ENCODE measurements at places on chromosomes 13 and 19. TPM values are rescaled to one million over a fixed set of nuclear protein-coding genes. Genes with fewer than 3 reads are reported as not detected.

DNA sequence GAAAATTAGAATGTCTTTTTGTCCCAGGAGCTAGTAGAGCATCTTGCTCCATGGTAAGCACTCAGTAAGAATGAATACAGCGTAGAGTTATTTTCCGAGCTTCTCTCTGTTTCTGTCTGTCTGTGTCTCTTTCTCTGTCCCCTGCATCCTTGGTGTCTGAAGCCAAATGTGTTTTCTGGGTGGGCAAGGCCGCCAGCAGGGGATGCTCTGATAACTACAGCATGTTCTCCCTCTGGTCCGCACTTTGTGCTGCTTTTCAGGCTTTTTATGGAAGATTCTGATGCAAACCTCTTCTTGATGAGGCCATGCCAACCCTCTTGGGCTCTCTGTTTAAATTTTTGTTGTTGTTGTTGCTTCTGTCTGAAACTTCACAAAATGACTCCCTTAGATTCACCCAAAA, 142.8 kb upstream of the UBL3 start:
- no peak for DNase-seq

Gene NLRP11
- 0.86 TPM for total RNA-seq

- DNase-seq = no peak
These were observed 48.2 kb upstream of the PEPD start for GRCh38 chr19:33569821-33570220.

DNA sequence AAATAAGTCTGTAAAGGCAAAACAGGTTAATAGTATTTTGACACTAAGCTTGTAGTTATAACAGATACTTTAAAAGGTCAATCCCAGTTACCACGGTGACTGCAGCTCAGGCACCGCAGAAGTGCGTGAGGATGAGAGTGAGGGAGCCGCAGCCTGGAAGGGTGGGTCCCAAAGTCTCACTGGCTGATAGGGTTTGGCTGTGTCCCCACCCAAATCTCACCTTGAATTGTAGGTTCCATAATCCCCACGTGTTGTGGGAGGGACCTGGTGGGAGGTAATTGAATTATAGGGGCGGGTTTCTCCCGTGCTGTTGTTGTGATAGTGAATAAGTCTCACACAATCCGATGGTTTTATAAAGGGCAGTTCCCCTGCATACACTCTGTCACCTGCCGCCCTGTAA, 40.0 kb upstream of the GAS6 start:
- no peak for DNase-seq

Gene PABPC3
- 0.59 TPM for total RNA-seq

DNA sequence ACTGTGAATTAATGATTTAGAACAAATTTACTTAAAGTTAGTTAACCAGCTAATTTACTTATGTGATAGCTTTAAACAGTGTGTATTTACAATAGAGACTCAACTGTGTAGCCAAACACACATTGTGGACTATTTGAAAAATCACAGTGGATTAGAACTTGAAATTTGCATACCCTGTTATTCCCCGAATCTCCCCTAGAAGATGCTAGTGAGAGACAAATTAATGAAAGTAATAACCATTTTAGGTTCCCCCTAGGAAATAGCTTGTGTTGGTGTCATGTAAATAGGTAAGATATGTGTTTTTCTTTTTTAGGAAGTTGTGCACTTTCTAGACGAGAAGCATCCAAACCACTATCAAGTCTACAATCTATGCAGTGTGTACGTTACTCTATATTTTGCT, 98.5 kb downstream of the C1QTNF9 start:
- DNase-seq = no peak

DNA sequence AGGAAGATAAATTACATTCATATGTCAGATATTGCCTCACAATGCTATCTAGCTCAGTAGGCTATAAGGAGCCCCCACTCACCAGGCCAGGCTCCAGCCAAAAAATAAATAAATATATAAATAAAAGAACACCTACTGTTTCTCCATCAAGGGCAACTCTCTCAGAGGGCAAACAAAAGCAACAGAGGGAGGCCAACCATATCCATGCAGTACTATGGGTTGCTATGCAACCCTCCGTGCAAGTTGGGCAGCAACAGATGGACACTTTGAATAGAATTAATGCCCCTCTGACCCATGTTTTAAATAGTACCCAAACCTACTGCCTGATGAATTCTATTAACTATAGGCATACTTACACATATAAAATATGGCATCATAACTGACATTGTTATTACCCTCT, 279.8 kb upstream of the EDNRB start:
- no peak for DNase-seq

Gene PPP1R13L
- 89.1 TPM for total RNA-seq

DNA sequence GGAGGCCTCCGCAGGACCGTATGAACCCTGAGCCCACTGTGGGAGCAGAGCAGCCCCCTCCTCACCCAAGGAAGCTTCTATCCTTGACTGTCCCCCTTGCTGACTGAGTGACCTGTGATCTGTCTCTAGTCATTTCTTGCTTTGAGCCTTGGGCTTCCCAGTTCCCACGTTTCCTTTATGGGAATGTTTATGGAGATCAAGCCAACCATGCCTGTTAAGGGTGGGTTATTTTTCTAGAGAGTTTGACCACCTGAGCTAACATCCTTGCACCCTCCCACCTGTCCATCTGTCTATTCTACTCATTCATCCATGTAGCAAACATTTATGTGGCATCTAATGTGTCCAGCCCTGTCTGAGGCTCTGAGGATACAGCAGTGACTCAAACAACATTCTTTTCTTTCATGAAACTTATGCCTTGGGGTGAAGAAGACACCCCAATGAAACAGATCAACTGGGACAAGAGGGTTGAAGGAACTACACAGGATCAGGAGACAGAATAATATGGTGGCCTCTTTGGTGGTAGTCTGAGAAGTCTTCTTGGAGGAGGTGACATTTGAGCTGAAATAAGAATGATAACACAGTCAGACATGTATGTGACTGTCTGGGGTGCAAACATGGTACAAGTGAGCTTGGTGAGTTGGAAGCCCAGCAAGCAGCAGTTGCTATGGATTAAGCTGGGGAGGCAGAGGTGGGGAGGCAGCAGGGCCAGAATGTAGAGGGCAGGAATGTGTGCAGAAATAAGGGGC, 30.5 kb downstream of the CERS4 start:
- no peak for DNase-seq

- no peak for DNase-seq
These were observed 877 bp upstream of the N4BP2L1 start for GRCh38 chr13:32428581-32429432.

- DNase-seq = no peak
These were observed 4.8 kb downstream of the FFAR3 start for GRCh38 chr19:35363001-35363590.

DNA sequence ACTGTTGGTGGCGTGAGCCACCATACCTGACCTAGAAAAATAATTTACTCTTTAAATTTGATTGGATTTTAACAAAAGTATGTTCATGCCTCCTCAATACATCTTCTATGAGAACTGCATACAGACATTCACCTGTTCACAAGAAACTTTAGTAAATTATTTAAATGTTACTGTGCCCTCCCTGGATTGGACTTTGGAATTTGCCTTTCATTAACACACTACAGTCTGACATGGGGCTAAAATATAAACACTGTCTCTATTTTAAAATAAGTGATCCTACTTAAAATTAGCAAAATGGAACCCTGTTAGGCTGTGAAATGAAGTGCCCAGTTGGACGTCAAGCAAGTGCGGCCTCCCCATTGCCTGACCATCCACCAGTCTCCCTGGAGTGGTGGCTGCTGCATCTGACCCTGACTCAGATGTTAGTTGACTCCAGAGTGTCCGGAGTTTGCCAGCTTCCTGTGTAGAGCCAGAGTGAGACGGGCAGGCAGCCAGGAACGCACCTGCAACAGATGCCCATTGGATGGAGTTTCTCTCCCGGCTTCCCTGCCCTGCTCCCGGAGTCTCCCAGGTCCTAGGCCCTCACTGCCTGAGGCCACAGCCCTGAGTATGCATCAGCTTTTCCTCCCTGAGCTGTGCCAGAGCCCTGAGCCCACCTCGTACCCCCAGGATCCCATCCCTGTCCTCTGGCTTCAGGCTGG, 45.9 kb upstream of the ATP11A start:
- no peak for DNase-seq

- no peak for DNase-seq
These were observed 78.6 kb upstream of the TEX29 start for GRCh38 chr13:111241862-111242261.

DNA sequence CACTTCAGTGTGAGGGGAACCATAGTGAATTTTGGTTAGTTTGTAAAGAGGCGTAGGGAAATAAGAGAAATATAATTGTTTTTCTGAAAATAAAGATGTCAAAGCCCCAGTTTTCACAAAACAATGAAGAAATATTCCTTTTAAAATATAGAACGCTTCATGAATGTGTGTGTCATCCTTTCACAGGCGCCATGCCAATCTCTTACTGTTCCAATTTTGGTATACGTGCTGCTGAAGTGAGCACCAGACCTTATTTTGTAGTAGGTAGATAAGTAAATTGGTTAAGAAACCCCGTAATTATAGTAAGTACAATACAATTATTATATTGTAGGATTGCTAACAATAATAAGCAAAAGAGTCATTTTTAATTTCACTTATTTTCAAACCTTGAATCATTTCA, 43.3 kb downstream of the NAA16 start:
- no peak for DNase-seq

Gene LRP3
- total RNA-seq = 29.0 TPM

- DNase-seq = no peak
These were observed 197.1 kb downstream of the ITGBL1 start for GRCh38 chr13:101649488-101650126.
